ENCODE measurements at places on chromosomes 3 and 15.

GRCh38 chr15:69997813-69998212 is 99.9 kb downstream of the TLE3 start:
- no peak for DNase-seq

GRCh38 chr3:112056451-112056929 is 22.0 kb downstream of the TMPRSS7 start:
- DNase-seq: no peak

DNA sequence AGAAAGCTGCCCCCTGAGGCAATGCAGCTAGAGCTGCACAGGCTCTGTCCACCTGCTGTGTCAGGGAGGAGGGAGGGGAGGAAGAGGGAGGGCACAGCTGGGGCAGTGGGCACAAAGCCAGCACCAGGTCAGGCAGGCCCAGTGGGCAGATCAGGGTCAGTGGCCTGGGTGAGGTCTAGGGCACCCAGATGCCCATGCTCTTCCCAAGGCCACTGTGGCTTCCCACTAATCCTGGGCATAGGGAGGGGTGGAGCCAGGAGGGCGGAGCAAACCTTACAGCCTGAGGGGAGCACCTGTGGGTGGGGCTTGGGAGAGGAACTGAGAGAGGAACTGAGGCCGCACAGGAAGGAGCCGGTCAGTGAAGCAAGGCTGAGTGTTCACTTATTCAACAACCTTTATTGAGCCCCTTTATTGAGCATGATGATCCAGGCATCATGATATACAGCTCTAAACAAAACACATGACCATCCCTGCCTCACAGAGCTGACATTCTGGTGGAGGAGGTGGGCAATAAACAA is 55.0 kb downstream of the RHCG start:
- DNase-seq: no peak

DNA sequence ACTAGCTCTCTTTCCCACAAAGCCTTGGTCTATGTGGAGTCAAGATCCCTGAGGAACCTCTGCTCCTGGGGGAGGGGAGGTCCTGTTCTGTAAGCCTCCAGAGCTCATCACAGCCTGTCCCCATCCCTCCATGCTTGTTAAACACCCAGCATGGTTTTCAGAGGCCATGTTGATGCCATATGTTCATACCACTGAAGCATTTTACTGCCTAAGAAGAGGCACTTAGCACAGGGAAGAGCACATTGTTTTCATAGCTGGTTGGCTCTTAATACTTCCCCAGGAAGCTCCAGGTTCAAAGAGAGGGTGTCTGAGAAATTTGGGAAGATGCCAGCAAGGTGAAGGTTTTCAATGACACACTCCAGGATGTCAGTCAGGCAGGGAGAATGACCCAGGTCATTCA is 25.6 kb downstream of the CPNE4 start:
- no peak for DNase-seq

- no peak for DNase-seq
These were observed 21.6 kb downstream of the SPTSSB start for GRCh38 chr3:161349529-161350312.

DNA sequence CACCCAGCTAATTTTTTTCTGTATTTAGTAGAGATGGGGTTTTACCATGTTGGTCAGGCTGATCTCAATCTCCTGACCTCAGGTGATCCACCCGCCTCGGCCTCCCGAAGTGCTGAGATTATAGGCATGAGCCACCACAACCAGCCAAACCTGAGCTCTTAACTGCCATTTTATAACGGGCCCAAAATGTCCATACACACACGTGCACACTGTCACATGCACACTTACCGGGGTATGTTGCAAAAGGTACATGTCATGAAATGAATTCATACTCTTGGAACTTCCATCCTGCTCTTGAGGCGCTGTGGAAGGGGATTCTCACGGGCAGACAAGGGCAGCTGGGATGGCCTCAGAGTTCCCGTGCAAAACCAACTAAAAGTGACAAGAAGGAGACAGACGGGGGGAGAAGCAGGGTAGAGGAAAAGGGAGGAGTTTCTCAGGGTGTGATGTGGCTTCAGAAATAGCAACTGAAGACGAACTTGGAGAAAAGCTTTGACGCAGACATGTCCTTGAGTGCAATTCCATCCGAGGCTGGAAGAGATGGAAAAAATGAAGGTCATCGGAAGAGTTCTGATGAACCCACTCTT is 110.9 kb downstream of the BDH1 start:
- no peak for DNase-seq

- no peak for DNase-seq
These were observed 2.7 kb downstream of the COPS2 start for GRCh38 chr15:49152552-49153312.

GRCh38 chr3:57007521-57008460 is 52.7 kb upstream of the SPATA12 start:
- DNase-seq: no peak

DNA sequence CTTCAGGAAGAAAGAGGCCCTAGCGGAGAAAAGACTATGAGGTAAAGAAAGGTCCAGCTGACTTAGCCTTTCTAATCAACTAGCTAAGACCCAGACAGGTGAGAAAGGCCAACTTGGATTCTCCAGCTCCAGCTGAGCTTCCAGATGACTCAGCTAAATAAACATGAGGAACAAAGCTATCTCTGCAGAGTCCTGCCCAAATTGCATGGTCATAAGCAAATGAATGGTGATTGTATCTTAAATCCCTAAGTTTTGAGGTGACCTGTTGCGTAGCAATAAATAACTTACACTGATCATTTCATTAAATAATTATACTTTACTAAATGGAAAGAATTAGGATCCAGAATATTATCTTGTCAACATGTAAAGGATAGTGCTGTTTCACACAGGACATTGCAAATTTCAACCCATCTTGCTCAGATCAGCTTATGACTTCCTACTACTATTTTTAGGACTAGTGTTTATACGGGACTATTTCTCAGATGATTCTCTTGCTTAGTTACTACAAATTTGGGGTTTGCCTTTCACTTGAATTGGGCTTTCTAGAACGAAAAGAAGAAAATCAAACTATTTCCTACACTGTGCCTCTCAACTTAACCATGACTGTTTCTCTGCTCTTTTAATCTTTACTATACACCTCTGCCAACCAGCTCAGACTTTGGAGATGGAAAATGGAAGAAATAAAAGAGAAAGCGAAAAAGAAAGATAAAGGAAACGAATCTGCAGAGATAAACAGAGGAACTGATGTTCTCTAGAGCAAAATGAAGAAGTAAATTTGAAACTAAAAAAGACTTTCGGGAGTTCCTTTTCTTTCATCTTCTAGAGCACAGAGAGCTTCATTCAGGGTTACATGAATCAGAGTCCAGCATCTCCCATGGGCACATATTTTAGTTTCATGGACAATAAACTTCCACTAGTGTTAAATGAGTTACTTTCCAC is 6.6 kb upstream of the ADGRG7 start:
- no peak for DNase-seq

- no peak for DNase-seq
These were observed 301.9 kb downstream of the RAP2B start for GRCh38 chr3:153463895-153464294.

DNA sequence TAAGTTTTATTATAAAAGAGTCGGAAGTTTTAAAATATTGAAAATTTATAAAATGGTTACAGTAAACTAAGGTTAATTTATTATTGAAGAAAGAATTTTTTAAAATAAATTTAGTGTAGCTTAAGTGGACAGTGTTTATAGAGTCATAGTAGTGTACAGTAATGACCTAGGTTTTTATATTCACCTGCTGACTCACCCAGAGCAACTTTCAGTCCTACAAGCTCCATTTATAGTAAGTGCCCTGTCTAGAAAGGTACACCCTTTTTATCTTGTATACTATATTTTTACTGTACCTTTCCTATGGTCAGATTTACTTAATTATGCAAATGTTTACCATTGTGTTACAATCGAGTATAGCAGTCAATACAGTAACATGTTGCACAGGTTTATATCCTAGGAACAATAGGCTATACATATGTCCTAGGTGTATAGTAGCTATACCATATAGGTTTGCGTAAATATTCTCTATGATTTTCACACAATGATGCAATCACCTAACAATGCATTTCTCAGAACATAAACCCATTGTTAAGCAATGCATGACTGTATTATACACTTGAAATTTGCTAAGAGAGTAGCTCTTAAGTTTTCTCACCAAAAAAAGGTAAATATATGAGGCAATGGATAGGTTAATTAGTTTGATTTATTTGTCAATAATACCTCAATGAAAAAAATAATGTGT is 106.9 kb upstream of the CD96 start:
- no peak for DNase-seq

DNA sequence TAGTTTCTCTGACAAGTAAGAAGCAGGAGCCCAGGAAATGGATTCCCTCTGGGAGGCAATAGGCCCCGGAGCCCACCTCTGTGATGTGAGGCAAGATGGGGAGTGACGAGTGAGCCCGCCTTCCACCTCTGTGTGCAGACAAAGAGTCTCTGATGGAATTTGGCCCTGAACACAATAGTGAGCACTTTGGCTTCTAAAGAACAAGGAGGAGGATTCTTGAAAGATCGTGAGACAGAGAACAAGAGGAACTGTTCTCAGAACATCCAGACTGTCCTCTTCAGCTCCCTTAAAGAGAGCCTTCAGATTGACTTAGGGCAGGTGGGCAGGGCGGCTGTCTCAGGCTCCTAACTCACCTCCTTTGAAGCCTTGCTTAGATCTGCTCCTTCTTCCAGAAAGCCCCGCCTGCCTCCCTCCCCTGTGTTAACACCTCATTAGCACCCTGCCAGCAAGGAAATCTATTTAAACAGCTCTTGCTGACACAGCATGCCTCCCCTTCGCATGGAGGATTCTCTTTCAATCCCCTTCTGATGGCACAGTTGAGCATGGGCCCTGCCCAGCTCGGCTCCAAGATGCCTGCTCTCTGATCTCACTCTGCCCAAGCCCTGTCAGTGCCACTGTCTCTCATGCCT is 430.3 kb downstream of the NTRK3 start:
- no peak for DNase-seq

GRCh38 chr3:39426312-39426711 is 19.8 kb downstream of the RPSA start:
- no peak for DNase-seq

DNA sequence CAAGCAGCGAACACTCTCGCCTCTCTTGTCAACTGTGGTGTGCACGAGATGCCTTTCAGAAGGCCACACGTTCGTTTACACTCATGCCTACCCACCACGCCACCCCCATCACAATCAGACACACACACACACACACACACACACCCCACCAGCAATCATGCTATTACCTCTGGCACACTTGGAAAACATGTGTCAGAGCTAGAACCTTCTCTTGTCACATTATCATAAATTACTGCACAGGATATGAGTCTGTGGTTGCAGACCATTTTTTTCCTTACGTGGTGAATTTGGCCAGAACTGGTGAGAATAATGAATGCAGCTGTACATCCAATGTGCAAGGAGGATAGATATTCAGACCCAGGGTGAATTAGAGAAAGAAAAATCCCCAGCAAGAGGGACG is 52.4 kb downstream of the TRIM69 start:
- DNase-seq: peak; percentile 12

- no peak for DNase-seq
These were observed 47.2 kb downstream of the GPD1L start for GRCh38 chr3:32153414-32154204.

DNA sequence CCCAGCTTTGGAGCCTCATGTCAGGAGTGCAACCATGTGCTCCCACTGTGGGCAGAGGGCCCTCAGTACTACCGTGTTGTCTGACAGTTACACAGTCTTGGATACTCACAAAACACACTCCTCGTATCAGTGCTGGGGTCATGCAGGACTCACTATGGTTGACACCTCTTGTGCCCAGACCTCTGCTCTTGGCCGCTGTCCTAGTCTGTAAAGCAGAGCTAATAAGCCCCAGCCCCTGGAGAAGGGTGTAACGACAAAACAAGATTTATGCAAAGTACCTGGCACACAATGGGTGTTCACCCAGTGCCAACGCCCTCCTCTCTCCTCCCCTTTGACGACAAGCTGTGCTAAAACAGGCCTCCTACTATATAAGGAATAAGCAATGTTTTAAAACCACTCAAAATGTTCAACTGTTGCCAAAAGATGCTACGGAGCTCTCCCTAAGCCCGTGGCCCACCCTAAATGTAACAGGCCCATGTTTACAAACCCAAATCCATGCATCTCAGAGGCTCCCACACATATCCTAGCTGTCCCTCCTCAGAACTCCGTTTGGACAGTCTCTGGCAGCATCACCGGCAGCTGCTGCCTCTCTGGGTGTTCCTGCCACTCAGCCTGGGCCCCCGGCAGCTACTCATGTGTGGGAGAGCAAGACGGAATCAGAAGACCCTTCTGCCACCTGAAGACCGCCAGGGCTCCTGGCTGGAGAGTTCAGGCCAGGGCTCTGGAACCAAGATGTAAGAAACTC is 65.8 kb downstream of the MRPL46 start:
- DNase-seq: no peak

DNA sequence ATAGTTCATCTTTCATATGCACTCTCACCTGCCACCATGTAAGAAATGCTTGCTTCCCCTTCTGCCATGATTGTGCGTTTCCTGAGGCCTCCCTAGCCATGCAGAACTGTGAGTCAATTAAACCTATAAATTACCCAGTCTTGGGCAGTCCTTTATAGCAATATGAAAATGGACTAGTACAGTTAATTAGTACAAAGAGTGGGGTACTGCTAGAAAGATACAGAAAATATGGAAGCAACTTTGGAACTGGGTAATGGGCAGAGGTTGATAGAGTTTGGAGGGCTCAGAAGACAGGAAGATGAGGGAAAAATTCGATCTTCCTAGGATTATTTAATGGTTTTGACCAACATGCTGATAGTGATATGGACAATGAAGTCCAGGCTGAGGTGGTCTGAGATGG is 246.9 kb downstream of the CGGBP1 start:
- DNase-seq: no peak

DNA sequence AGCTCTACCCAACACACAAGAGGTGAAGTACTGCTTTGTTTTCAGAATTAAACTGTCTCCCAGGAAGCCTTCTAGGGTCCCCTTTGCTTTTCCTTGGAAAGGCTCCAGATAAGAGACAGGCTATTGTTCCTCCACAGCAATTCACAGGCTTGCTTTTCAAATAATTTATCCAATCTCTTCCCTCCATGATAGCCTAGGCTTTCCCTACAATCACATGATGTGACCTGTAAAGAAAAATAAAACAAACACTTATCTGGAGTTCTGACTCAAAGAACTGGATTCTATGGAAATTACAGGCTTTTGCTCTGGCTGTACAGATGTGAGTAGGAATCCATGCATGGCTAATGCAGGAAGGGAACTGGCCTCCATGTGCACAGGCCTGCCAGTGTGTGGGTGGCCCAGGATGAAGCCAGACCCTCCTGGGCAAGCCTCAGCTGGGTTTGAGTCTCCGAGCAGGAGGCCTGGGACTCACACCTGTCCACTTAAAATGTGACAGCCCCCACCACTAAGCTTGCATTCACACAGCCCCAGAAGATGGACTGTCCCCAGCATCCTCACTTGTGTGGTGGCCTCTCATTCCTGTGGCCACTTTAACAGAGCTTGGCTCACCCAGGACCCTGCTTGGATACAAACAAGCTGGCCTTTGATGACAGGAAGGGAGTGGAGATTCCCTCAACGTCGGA is 75.8 kb upstream of the LEKR1 start:
- no peak for DNase-seq

DNA sequence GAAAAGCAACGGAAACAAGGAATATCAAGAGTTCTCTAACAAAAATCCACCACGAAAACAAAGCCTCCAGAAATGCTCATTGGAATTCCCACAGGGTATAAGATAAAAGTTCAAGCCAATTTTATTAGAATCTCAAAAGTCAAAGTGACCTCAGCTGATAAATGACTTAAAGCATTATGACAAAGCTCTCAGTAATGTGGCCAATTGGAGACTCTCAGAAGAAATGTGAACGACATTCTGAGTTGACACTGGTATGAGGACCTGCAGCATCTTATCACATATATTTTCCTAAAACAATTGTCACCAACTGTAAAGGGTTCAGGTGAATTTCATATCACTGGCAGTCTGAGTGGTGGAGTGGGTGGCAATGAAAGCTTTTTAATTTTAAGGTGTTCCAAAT is 199.1 kb downstream of the FOXP1 start:
- no peak for DNase-seq

GRCh38 chr3:5972586-5972985 is 785.1 kb downstream of the EDEM1 start:
- DNase-seq: no peak
